ENCODE measurements at places on chromosomes 3 and 15. TPM values are rescaled to one million over a fixed set of nuclear protein-coding genes. Genes with fewer than 3 reads are reported as not detected.

Gene C2CD4A
- polyA plus RNA-seq, result not detected

Gene SEMA5B
- 18.8 TPM for polyA plus RNA-seq

Gene CHAC1
- polyA plus RNA-seq, result 215 TPM

Gene DAZL
- 1.7 TPM for polyA plus RNA-seq

Gene GMNC
- polyA plus RNA-seq, result 0.05 TPM

- no peaks in the 10 kb centered on the region for H3K4me1 ChIP-seq
- H3K27me3 ChIP-seq, result no peaks in the 10 kb centered on the region
- no peaks in the 10 kb centered on the region for H3K36me3 ChIP-seq
Measured at GRCh38 chr3:172524611-172525010, 1.4 kb upstream of the TNFSF10 start.

DNA sequence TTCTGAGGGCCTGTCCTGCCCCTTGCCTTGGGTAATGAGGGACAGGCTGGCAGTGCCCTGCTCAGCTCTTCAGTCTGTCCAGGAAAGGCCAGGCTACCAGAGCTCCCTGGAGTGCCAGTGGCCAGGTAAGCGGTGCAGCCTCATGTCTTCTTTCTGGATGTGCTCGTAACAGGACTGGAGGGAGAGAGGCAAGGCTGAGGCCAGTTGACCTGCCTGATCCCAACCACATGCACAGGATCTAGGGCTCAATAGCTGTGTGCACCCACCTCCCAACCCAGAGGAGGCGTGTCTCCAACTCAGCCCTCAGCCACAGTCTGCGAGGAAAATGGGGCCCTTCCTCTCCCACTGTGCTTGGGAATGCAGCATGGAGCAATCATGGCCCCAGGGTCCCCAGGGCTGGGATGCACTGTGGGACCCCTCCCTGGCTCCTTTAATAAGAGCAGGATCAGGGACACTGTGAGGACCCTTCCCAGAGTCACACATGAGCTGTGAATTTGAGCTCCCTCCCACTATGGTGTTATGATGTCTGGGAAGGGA is 22.5 kb downstream of the ALS2CL start:
- H3K36me3 ChIP-seq, result no peaks in the 10 kb centered on the region
- H3K27me3 ChIP-seq, result no peaks in the 10 kb centered on the region
- no peak for DNase-seq
- H3K4me1 ChIP-seq, result no peaks in the 10 kb centered on the region

DNA sequence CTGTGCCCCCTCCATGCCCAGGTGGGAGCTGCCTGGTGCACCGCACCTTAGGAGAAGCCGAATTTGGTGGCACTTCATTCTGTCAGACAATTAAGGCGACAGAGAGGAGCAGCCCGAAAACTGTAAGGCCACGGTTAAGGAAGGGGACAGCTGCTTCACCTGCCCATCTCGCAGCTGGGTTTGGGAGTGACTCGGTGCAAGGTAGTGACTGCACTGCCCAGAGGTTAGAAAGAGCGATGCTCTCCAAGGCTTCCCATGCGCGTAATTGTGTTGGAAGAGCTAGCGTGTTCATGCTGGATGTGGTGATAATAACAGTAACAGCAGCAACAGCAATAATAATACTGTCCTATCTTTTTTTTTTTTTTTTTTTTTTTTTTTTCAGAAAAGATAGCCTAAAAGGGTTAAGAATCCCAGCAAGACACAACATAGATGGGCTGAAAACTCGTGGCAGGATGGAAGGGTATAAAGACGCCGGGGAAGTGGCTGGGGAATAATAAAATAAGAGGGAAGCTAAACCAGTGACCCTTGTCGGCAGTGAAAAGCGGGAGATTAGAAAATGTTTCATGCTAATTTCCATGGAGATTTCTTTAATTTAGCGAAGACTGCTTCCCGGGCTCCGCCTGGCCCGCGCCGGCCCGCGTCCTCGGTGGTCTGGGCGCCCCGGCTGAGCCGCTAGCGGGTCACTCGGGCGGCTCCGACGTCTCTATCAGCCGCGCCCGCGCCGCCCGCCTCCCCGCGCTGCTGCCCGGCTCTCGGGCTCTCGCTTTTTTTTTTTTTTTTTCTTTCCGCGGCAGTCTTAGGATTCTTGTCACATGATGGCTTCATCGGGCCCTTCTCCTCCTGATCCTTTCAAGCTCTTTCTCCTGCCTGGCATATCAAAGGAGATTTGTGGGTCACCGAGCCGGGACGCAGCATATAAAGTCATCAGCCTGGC is 617.1 kb downstream of the NR2F2 start:
- peaks cover 4% of the 10 kb centered on the region for H3K27me3 ChIP-seq
- peak; percentile 54 for DNase-seq
- H3K4me3 ChIP-seq, result peak overlapping the region; percentile 46

GRCh38 chr3:72633534-72633933 is 214.7 kb downstream of the SHQ1 start:
- DNase-seq, result no peak
- H3K4me1 ChIP-seq, result no peaks in the 10 kb centered on the region
- no peak overlapping the region for H3K27ac ChIP-seq
- no peak overlapping the region for H3K4me3 ChIP-seq
- no peaks in the 10 kb centered on the region for H3K27me3 ChIP-seq
- no peaks in the 10 kb centered on the region for H3K36me3 ChIP-seq

DNA sequence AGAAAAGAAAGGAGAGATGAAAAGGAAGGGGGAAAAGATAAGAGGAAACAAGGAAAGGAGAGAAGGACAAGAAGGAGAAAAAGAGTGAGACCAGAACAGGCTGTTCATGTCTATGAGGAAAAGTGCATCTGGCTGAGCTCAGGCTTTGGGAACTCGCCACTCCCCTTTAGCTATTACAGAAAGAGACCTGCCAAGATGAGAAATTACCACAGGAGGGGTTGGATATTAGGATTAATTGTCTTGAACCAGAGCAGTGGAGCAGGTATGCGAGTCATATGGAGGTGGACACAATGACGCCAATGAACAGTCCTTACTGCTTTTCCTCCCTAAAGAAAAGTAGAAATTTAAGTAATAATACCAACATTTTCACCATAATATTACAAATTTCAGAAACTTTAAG is 577.0 kb upstream of the ARRDC4 start:
- no peak for DNase-seq
- no peaks in the 10 kb centered on the region for H3K27me3 ChIP-seq
- no peak overlapping the region for H3K4me3 ChIP-seq

- no peaks in the 10 kb centered on the region for H3K27me3 ChIP-seq
- peak; percentile 67 for DNase-seq
- no peak overlapping the region for H3K4me3 ChIP-seq
- H3K27ac ChIP-seq, result no peak overlapping the region
- no peaks in the 10 kb centered on the region for H3K36me3 ChIP-seq
Measured at GRCh38 chr15:29449136-29449535, 179.5 kb upstream of the NSMCE3 start.

DNA sequence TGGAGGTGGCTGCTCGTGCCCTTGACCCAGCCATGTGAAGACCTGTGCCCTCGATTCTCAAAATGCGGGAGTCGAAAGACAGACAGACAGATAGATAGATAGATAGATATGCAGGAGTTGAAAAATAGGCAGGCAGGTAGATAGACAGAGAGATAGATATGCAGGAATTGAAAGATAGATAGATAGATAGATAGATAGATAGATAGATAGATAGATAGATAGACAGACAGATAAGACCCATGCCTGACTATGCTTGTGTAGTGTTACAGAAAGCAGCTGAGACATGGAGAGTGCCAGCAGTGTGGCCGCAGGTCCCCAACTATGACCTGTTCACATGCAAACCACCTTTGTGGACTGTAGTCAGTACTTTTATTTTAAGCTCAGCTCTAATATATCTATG is 17.2 kb downstream of the GPD1L start:
- no peaks in the 10 kb centered on the region for H3K36me3 ChIP-seq
- no peak for DNase-seq
- H3K27ac ChIP-seq, result no peak overlapping the region
- no peak overlapping the region for H3K4me3 ChIP-seq
- no peaks in the 10 kb centered on the region for H3K4me1 ChIP-seq
- H3K27me3 ChIP-seq, result no peaks in the 10 kb centered on the region

DNA sequence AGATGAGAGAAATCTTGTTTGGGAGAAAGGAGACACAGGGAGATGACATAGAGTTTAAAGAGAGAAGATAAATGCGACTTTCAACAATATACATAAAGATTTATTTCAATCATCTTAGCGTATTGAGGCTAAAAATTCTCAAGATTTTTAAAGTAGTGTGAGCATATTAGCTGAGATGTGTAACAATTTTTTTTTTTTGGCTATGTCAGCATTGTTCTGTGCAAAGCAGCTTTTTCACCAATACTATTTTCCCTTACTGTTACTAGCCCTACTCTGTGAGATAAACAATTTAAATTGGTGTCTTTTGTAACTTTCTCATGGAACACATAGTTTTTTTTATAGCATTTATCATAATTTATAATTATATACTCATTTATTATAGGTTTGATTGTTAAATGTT is 185.2 kb upstream of the ZNF385D start:
- no peaks in the 10 kb centered on the region for H3K27me3 ChIP-seq
- no peaks in the 10 kb centered on the region for H3K4me1 ChIP-seq
- H3K36me3 ChIP-seq, result no peaks in the 10 kb centered on the region
- no peak overlapping the region for H3K4me3 ChIP-seq

DNA sequence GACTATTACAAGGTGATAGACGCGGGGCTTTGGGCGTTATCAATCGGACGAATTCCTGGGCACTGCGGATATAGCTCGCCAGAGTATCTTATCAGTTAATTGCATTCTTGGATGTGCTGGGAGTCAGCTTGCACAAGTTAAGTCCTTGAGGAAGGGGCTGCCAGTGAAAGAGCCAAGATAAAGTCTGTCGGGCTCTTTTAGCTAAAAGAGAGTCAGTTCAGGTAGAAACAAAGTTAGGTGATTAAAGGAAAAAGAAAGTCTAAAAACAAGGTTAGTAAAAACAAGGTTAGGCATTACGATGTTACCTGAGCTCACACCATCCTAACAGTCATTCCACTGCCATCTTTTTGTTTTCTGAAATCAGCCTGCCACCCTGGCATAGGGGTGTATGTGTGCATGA is 6.1 kb upstream of the MCF2L2 start:
- no peaks in the 10 kb centered on the region for H3K27me3 ChIP-seq
- H3K4me3 ChIP-seq, result no peak overlapping the region

GRCh38 chr3:156808025-156808424 is 18.1 kb upstream of the LEKR1 start:
- no peaks in the 10 kb centered on the region for H3K36me3 ChIP-seq
- no peaks in the 10 kb centered on the region for H3K4me1 ChIP-seq
- H3K27ac ChIP-seq, result no peak overlapping the region
- no peak overlapping the region for H3K4me3 ChIP-seq
- H3K27me3 ChIP-seq, result peaks cover 1% of the 10 kb centered on the region

Data from H1 (cell line).